WTC11 (cell line): ENCODE measurements at places on chromosomes 2 and 18. TPM values are rescaled to one million over a fixed set of nuclear protein-coding genes. Genes with fewer than 3 reads are reported as not detected.

SERPINB4 gene
- total RNA-seq = 0.37 to 1.3 TPM (median 0.53 TPM) in 3 replicates

SUCLG1 gene
- 43.6 to 52.4 TPM (median 47.3 TPM) in 3 replicates for total RNA-seq

MOCOS gene
- total RNA-seq = 4.2 to 5.3 TPM (median 4.8 TPM) in 3 replicates

CYRIA gene
- total RNA-seq = 6.2 to 8.3 TPM (median 7.1 TPM) in 3 replicates

- H3K4me3 ChIP-seq = no peak overlapping the region
- H3K27me3 ChIP-seq = no peaks in the 10 kb centered on the region
- H3K4me1 ChIP-seq = 0 out of 2 replicates have a peak, but pooled peaks cover 7% of the 10 kb centered on the region
- no peak overlapping the region for H3K27ac ChIP-seq
- no peaks in the 10 kb centered on the region for H3K36me3 ChIP-seq
- no peak for DNase-seq
Measured at GRCh38 chr18:55076643-55077218, 117.5 kb upstream of the CCDC68 start.

DNA sequence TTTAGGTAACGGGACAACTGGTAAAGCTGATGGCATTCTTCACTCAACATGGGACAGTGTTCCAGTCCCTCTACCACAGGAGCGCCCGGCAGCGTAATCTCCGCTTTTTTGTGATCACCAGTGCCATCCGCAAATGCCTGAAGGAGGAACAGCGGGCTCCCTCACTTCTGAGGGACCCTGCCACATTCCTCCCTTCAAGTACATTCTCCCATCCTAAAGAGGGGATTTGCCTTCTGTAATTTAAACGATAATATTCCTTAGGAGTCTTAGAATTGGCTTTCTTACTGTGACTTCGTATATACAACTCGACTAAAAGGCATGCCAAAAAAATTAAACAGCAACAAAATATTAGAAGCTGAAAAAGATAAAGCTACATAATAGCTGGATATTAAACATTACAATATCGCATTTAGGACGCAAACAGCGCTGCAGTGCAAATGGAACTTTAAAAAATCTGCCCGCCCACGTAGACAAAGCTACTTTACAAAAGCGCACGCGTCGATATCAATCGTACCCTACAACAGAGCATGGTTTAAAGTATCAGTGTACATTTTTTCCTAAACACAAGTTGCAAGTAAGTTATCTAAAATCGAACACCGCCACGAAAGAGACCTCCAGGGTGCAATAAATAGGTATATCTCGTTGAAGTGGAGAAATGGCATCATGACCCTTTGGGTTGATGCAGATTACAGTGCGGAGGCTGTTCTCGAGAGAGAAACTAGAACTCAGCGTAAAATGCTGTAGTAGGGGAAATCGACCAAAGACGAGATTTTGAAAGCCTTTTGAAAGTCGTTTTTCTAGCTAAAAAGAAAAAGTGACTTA, 2.3 kb upstream of the VSNL1 start:
- H3K36me3 ChIP-seq = peaks cover 7% of the 10 kb centered on the region
- peaks cover 26% of the 10 kb centered on the region for H3K4me1 ChIP-seq
- H3K27me3 ChIP-seq = peaks cover 8% of the 10 kb centered on the region
- peak overlapping the region; percentile 78 for H3K27ac ChIP-seq

- no peak for DNase-seq
- H3K36me3 ChIP-seq = peaks cover 75% of the 10 kb centered on the region
- H3K27me3 ChIP-seq = peaks cover 7% of the 10 kb centered on the region
- no peak overlapping the region for H3K27ac ChIP-seq
- no peaks in the 10 kb centered on the region for H3K4me1 ChIP-seq
Measured at GRCh38 chr2:4098137-4098536, 394.8 kb downstream of the DCDC2C start.

- H3K27me3 ChIP-seq = no peaks in the 10 kb centered on the region
- peaks cover 3% of the 10 kb centered on the region; the same call in 1 of the 2 replicates for H3K36me3 ChIP-seq
- H3K27ac ChIP-seq = no peak overlapping the region
- no peak for DNase-seq
Measured at GRCh38 chr18:39764873-39765272, 2190.2 kb upstream of the PIK3C3 start.

GRCh38 chr2:119630121-119630520, 48.9 kb upstream of the TMEM177 start:
- H3K36me3 ChIP-seq = no peaks in the 10 kb centered on the region
- H3K27me3 ChIP-seq = no peaks in the 10 kb centered on the region; the same call in none of the 2 replicates
- H3K4me1 ChIP-seq = no peaks in the 10 kb centered on the region
- no peak overlapping the region for H3K27ac ChIP-seq

GRCh38 chr2:72925328-72925943, 8.1 kb downstream of the EMX1 start:
- H3K4me1 ChIP-seq = peaks cover 24% of the 10 kb centered on the region
- H3K36me3 ChIP-seq = peaks cover 6% of the 10 kb centered on the region
- H3K27me3 ChIP-seq = no peaks in the 10 kb centered on the region
- DNase-seq = peak; percentile 31
- H3K27ac ChIP-seq = no peak overlapping the region
- peak overlapping the region; percentile 72 for H3K4me3 ChIP-seq

UGT1A10 gene
- total RNA-seq = 0.11 to 0.18 TPM in 2 of 3 replicates, not detected in the other

CMPK2 gene
- total RNA-seq = 0.13 to 0.32 TPM (median 0.16 TPM) in 3 replicates

- H3K27ac ChIP-seq = no peak overlapping the region
- H3K4me1 ChIP-seq = peaks cover 11% of the 10 kb centered on the region
- no peak overlapping the region for H3K4me3 ChIP-seq
- no peak for DNase-seq
Measured at GRCh38 chr18:27114842-27115241, 70.3 kb downstream of the CHST9 start.

GRCh38 chr2:100581277-100581612, 18.5 kb downstream of the PDCL3 start:
- DNase-seq = no peak
- peaks cover 4% of the 10 kb centered on the region for H3K36me3 ChIP-seq
- H3K4me1 ChIP-seq = no peaks in the 10 kb centered on the region
- H3K27me3 ChIP-seq = no peaks in the 10 kb centered on the region

GRCh38 chr2:228949831-228950230, 321.3 kb downstream of the PID1 start:
- no peaks in the 10 kb centered on the region for H3K27me3 ChIP-seq
- no peak overlapping the region for H3K4me3 ChIP-seq
- no peak overlapping the region for H3K27ac ChIP-seq

DNA sequence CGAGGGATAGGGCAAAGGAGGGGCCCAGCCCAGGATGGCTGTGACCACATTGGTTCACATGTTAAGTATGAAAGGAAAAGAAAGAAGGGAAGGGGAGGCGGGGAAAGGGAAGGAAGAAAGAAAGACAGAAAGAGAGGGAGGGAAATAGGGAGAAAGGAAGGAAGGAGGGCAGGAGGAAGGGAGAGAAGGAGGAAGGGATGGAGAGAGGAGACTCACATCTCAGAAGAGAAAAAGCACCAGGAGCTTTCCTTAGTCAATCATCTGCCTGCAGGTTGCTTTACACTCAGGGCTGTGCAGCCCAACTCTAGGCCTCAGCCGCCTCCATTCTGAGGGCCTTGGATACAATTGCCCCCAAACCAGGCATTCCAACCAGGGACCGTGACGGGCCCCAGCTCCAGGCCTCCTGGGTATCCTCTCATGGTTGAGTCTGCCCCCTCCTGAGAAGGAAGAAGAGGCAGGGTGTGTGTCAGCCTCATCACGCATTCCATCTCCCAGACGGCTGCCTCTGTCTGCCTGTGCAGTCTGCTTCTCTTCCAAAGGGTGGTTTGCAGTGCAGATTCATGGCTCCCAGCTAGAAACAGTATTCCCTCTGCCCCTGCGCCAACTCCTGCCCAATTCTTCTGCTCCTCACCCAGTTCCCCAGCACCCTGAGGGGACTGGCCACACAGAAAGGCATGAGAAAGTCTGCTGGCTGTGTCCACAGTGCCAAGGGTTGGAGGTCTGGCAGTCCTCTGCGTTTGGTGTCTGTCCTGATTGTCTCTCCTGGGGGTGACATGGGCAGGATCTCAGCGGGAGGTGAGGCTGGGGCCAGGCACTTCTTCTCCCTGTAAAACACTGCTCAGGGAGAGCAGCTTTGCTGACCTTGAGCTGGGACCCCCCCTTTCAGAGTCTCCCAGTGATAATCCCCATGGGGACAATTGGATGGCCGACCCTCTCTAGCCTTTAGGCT, 163.3 kb downstream of the SMAD7 start:
- no peak for DNase-seq
- no peaks in the 10 kb centered on the region for H3K4me1 ChIP-seq
- H3K4me3 ChIP-seq = no peak overlapping the region

- no peak for DNase-seq
- no peak overlapping the region for H3K27ac ChIP-seq
Measured at GRCh38 chr2:236157366-236157765, 10.8 kb downstream of the GBX2 start.

DNA sequence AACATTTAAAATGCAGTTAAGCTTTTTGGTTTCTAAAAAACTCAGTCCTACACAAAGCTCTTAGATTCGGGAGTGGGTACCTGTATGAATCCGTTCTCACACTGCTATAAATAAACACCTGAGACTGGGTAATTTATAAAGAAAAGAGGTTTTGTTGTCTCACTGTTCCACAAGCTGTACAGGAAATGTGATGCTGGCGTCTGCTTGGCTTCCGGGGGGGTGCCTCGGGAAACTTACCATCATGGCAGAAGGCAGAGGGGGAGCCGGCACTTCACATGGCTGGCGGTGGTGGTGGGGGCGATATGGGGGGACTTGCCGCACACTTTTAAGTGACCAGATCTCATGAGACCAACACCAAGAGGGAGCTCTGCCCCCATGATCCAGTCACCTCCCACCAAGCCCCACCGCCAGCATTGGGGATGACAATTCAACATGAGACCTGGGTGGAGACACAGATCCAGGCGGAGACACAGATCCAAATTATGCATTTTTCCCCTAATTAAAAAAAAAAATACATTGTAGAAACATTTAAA, 222.5 kb downstream of the GBX2 start:
- peaks cover 28% of the 10 kb centered on the region for H3K4me1 ChIP-seq
- no peak for DNase-seq
- no peaks in the 10 kb centered on the region for H3K27me3 ChIP-seq
- 0 out of 2 replicates have a peak, but pooled peaks cover 2% of the 10 kb centered on the region for H3K36me3 ChIP-seq
- no peak overlapping the region for H3K27ac ChIP-seq
- H3K4me3 ChIP-seq = no peak overlapping the region

LHCGR gene
- total RNA-seq = 0.21 to 0.34 TPM (median 0.31 TPM) in 3 replicates

DNA sequence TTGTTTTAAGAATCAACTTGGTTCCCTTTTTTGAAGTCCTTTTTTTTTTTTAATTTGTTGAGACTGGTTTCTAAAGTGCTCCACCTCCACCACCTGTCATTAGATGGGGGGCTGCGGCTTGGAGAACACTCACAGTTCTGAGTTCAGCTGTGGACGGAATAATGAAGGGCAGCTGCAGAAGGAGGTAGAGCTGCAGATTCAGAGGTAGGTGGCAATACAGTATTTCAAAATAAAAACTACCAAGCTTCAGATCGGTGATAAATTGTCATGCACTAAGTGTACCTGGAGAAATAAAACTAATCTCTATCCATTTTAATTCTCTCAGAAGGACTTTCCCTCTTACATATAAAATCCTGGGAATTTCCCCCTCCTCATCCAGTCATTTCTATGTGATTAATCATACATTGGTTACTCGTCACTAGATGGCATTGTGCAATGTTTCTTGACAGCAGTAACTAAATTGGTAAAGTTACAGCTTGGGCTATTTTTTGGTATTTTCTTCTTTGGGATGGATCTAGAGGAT, 81.1 kb upstream of the SLC39A10 start:
- H3K4me1 ChIP-seq = peaks cover 7% of the 10 kb centered on the region
- H3K27ac ChIP-seq = no peak overlapping the region
- H3K27me3 ChIP-seq = peaks cover under 1% of the 10 kb centered on the region; the same call in 1 of the 2 replicates
- H3K4me3 ChIP-seq = no peak overlapping the region
- no peaks in the 10 kb centered on the region; the same call in 1 of the 2 replicates for H3K36me3 ChIP-seq

SPHKAP gene
- total RNA-seq = not detected in 3 replicates

ARHGEF33 gene
- total RNA-seq = 0.42 to 0.57 TPM (median 0.50 TPM) in 3 replicates

- no peaks in the 10 kb centered on the region for H3K36me3 ChIP-seq
- H3K27me3 ChIP-seq = peaks cover 9% of the 10 kb centered on the region
- peaks cover 22% of the 10 kb centered on the region for H3K4me1 ChIP-seq
- peak; percentile 56 for DNase-seq
Measured at GRCh38 chr2:181891966-181892798, 652 bp downstream of the ITPRID2 start.

GRCh38 chr18:70982292-70982691, 693.4 kb downstream of the SOCS6 start:
- H3K36me3 ChIP-seq = peaks cover 73% of the 10 kb centered on the region
- H3K27ac ChIP-seq = no peak overlapping the region
- no peak for DNase-seq
- peaks cover 12% of the 10 kb centered on the region for H3K27me3 ChIP-seq
- H3K4me3 ChIP-seq = no peak overlapping the region

DNA sequence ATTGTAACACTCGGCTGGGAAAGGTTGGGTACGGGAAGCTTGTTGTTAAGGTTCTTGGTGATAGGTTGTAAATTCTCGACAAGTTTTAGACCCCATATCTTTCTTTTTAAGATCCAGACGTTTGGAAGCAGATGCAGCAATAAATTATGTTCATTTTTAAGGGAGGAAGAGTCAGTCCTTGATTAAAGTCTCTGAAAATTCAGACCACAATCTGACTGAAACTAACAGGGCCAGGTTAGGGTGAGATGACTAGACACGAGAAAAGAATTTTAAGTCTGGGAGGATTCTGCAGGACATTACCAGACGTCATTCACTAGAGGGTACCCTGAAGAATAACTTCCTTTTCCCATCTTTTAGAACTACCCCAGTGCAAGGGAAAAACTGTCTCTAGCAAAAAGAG, 16.1 kb downstream of the WIPF1 start:
- H3K4me1 ChIP-seq = peaks cover 25% of the 10 kb centered on the region
- no peak for DNase-seq
- no peaks in the 10 kb centered on the region for H3K27me3 ChIP-seq
- no peak overlapping the region for H3K27ac ChIP-seq
- H3K36me3 ChIP-seq = no peaks in the 10 kb centered on the region

DNA sequence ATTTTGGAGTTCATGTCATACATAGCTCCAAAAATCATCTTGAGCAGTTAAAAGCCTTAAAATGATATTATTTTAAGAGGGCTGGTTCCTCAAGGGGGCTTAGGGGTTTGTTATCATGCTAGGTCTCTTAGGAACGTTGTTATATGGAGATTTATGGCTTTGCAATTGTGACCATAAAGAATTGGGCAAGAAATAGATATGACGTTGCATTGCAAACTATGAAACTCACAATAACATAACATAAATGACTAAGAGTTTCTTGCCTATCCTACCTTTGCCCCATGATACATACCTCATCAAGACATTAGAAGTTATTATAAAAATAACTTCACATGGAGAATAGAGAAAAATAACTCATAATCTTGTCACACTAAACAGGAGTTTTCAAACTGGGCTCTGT, 206.4 kb upstream of the SESTD1 start:
- no peaks in the 10 kb centered on the region for H3K27me3 ChIP-seq
- peaks cover 18% of the 10 kb centered on the region for H3K4me1 ChIP-seq
- H3K27ac ChIP-seq = no peak overlapping the region
- DNase-seq = no peak

MARCHF4 gene
- total RNA-seq = 1.7 to 2.6 TPM (median 1.7 TPM) in 3 replicates

DNA sequence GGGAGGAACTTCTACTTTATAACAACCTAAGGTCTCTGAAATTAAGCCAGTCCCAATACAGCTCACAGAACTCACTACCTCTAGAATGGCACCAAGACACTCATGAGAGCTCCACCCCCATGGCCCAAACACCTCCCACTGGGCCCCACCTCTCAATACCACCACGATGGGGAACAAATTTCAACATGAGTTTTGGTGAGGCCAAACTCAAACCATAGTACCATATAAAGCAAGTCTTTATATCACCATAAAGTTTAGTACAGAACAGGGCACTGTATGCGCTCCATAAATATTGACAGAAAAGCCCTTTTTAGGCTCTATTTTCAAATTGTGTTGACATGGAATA, 3.3 kb downstream of the AFG3L2 start:
- peaks cover 39% of the 10 kb centered on the region for H3K4me1 ChIP-seq
- no peak for DNase-seq
- H3K36me3 ChIP-seq = peaks cover 17% of the 10 kb centered on the region
